Fibroblast of skin of right biceps (primary cell): ENCODE measurements at places on chromosomes 3 and 15.

DNA sequence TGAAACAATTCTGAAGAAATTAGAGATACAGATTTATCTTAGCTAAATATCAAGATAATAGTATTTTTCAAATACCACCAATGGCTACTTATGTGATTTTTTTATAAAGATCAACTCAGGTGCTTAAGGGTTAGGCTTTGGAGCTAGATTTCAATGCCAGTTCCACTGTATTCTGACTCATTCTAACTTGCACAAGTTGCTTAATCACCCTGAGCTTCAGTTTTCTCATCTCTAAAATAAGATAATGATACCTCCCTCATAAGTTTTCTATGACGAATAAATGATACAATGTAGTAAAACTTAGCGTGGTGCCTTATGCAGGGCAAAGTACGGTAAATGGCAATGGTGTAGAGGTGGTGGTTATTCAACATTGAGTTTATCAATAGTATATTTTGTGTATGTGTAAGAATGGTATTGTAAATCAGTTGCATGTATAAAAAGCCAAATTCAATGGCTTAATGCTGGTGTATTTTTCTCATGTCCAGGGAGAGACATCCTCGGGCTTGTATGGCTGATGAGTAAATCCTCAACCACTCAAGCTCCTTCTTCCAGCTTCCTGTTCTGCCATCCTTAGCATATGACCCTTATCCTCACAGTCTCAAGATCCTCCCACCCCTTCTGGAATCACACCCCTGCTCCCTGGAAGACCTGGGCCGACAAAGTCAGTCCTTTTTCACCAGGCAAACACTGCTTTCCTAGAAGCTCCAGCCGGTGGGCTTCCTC lies 505.9 kb upstream of the CFAP20DC start:
- peak; percentile 24 for DNase-seq

DNA sequence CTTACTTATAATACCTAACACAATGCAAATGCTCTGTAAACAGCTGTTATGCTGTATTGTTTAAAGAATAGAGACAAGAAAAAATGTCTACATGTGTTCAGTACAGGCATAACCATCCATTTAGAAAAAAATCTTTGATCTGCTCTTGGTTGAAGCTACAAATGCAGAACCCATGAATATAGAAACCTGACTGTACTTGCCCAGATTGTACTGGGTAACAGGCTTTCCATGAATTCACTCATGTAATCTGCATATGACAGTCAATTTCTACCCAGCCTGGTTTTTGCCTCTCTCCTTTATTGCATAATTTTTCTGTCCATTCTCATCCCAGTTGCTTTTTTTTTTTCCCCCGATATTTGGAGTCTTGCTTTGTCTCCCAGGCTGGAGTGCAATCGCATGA lies 62.6 kb upstream of the ETV5 start:
- DNase-seq, result no peak

DNA sequence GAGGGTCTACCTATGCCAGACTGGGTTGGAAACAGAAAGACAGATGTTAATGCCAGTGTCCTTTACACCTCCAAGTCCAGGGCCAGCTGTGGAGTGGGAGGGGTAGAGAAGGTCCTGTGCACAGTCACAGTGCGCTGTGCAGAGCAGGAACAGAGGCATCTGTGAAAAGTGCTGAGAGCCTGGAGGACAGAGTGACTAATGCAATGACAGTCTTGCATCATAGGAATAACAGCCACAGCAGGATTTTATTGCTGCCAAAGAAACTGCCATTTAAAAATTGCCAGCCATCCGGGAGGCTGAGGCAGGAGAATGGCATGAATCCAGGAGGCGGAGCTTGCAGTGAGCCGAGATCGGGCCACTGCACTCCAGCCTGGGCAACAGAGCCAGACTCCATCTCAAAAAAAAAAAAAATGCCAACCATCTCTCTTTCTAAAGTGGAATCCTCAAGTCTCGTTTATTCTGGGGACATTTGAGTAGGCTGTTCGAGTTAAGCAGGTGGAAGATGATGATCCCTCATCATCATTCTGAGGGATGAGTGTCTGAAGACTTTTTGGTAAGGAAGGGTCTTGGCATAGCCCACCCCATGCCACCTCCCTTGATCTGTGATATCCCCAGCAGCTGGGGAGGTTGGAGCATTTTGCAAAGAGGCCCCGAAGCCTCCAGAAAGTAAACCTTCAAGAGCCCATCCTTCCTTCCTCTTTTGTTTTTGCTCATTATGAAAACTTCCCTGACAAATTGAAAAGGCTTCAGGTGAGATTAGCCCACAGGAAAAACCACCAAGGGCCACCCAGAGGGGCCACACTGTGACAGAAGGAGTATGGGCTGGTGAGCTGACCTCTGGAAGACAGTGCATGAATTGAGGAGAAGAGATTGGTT lies 7.7 kb downstream of the CCR2 start:
- peak; percentile 48 for DNase-seq

- no peak for DNase-seq
Measured at GRCh38 chr15:101353240-101353639, 58.2 kb upstream of the SNRPA1 start.

- no peak for DNase-seq
Measured at GRCh38 chr3:48697952-48698351, 12.2 kb upstream of the NCKIPSD start.

DNA sequence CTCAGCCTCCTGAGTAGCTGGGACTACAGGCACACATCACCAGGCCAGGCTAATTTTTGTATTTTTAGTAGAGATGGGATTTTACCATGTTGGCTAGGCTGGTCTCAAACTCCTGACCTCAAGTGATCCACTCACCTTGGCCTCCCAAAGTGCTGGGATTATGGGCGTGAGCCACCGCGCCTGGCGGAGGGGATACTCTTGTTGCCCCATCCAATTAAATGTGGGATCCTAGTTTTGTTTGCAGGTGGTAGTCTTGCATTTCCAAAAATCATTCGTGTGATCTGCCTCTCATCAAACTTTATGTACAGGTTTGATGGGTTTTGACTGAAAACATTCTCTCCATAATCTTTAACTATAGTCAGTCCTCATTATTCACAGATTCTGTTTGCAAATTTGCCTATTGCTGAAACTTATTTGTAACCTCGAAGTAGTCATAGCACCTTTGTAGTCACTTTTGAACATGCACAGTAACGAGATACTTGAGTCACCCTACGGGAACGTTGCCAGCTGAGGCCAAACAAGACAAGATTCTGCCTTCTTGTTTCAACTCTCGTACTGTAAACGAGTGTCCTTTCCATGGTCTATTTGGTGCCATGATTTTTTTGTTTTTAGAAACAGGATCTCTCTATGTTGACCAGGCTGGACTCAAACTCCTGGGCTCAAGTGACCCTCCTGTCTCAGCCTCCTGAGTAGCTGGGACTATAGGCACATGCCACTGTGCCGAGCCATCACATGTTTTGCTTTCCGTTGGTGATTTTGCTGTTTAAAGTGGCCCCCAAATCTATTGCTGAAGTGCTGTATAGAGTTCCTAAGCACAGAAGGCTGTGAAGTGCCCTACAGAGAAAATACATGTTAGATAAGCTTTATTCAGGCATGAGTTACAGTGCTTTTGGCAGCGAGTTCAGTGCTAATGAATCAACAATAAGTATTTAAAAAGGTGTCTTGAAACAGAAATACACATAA lies 8.1 kb upstream of the MAPK6 start:
- peak; percentile 86 for DNase-seq

GRCh38 chr3:186320862-186321568 lies 41.0 kb downstream of the DGKG start:
- peak; percentile 5 for DNase-seq

- DNase-seq, result no peak
Measured at GRCh38 chr3:66494959-66495667, 5.7 kb downstream of the LRIG1 start.

GRCh38 chr3:108887121-108887520 lies 64.5 kb downstream of the TRAT1 start:
- DNase-seq, result no peak

DNA sequence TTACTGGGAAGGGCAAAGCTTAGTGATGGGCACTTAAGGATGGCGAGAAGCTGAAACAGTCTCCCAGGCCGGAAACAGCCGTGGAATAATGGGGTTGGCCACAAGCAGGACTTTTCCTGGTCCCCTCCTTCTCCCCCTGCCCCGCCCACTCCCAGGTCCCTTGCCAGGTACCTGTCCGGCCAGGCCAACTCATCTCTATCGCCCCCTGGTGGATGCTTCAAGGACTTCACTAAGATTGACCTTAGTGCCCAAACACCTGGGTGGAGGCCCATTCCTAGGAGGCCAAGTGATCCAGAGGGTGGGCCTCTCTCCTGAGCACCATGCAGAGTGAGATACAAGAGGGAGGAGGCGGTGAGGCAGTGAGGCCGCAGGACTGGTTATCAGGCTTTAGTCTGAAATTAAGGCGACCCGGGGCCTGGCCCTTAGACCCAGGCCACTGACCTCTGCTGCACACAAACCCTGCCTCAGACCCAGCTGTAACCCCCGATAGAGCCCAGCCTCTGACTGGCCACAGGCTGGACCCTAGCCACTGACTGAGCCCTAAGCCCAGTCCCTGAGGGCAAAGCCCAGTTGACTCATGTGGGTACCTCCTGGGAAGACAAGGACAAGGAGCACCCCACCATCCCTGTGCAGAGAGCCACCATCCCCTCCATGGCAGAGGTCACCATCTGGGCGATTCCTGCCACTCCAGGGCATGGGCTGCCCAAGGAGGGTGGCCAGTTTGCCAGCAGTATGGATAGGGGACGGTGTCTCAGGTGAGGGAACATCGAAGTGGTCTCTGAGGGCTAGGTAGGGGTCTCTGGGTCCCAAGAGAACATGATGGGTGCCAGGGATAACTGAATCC lies 37.6 kb downstream of the VIPR1 start:
- peak; percentile 10 for DNase-seq

DNA sequence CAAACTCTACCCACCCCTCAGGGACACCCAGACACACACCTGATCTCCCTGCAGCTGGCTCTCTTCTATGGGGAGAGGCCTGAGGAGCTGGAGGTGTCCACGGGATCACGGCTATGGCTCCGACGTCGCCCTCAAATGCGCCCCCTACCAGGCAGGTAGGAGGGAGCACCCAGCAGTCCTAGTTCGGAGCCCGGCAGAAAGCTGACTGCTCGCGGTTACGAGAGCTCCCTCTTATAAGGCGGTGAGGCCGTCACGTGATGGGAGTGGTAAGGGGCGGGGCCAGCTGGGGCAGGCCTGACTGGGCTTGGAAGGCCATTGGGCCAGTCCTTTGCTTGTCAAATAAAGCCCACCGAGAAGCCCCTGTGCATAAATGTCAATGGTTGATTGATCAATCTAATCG lies at the start of gene PRR20G:
PRR20G (minus strand) TSS at position 207 of the 400 bp plus-strand sequence. CDS start 681 bp downstream, outside the sequence.
- DNase-seq, result no peak

GRCh38 chr3:103947062-103947461 lies 1419.6 kb upstream of the ALCAM start:
- no peak for DNase-seq

DNA sequence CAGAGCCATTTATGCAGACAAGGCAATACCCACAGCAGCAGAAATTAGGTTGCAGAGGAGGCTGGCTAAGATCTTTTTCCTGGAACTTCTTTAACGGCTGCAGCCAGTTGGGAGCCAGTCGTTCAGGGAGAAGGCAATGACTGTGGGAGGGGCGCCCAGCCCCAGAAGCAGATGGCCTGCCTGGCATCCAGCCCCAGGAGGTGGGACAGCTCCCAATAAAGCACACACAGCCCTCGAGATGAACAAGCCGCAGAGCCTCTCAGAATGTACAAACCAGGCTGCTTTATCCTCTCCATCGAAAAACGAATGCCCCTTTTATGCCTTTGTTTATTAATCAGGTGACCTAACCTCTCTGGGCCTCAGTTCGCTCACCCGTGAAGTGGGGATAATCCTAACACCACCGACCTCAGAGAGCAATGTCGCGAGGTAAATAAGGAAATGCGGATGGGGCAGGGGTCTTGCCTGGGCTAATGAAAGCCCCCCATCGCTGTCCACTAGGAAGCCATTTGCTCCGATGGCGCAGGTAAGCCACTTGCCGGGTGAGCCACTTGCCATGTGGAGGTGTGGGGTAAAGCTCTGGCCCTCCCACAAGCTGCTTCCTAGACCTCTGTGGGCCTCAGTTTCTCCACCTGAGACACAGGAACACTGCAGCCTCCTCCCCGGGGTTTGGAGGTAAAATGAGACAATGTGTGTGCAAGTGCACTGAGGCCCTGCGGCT lies 35.8 kb downstream of the MGLL start:
- DNase-seq, result peak; percentile 66

DNA sequence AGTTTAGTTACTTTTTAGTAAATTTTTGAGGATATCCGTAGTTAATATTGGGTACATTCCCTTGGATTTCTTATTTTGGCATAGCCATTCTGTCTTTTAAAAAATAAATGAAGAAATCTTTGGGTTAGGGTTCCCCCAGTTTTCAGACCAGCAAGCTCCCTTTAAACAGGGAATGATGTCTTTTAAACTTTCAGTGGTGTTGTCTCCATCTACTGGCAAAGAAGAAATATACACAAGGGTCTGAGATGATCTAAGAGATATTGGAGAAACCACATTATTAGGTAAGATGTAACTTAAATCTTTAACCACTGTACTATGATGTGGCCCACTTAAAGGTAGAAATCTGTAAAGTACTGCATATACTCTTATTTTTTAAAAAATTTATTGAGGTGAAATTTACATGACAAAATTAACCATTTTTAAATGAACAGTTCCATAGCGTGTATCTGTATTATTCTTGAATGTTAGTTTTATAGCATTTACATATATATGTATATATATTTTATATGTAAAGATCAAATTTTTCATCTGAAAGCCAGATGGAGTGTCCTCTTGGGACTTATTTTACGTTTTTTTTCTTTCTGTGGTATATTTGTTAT lies 35.1 kb upstream of the EIF3J start:
- DNase-seq, result peak; percentile 48

GRCh38 chr3:140765246-140765645 lies 87.4 kb downstream of the TRIM42 start:
- no peak for DNase-seq

GRCh38 chr3:168034152-168034928 lies 61.4 kb downstream of the GOLIM4 start:
- DNase-seq, result peak; percentile 58

GRCh38 chr3:140311428-140311827 lies 366.4 kb upstream of the TRIM42 start:
- no peak for DNase-seq

DNA sequence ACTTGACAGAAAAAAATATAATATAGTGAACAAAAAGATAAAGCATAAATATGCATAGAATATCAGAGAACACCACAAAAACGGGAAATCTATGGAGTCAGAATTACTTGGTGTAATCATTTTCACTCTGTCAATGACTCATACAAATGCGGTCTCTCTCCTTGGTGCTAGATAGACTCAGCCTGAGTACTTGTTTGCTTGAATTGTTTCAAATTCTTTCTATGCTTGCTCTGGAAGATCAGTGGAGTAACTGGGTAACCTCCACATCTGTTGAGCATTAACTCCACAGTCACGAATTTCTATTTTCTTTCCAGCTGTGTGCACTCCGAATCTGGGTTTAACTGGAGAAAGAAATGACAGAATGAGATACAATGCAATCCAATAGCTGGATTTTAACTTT lies 760.4 kb downstream of the ZPLD1 start:
- DNase-seq, result peak; percentile 30

- DNase-seq, result no peak
Measured at GRCh38 chr3:150247441-150247840, 160.7 kb upstream of the TSC22D2 start.
